ENCODE measurements at places on chromosomes 11 and 22.
A peak's percentile ranks its signal among the peaks of the same experiment; 100 is the strongest.

DNA sequence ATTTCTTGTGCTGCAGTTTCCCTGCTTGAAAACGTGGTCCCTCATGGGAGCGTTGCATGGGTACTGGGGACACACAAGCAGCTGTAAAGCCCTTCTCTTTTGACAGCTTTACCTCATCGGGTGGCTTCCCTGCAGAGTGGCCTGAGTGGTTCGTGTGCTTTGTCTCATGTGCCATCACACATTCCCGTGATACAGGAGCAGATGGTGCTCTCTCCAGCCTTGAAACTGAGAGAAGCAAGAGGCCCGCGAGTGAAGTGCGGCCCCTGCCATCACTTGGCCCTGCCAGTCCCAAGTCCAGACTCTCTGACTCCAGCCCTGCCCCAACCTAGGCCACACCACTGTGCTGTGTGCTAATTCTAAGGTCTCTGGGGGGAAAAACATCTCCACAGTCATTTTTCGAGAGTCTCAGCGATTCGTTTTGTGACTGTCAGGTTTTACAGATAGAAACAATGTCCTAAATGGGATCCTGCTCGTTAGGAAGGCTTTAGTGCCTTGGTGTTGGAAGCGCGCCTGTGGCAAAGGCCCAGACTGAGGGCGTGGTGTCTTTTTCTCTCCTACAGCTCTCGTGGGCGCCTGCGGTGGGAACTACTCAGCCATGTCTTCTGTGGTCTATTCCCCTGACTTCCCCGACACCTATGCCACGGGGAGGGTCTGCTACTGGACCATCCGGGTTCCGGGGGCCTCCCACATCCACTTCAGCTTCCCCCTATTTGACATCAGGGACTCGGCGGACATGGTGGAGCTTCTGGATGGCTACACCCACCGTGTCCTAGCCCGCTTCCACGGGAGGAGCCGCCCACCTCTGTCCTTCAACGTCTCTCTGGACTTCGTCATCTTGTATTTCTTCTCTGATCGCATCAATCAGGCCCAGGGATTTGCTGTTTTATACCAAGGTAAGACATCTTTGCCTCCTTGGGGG lies 64.2 kb downstream of the KREMEN1 start:
- DNase-seq: no peak

DNA sequence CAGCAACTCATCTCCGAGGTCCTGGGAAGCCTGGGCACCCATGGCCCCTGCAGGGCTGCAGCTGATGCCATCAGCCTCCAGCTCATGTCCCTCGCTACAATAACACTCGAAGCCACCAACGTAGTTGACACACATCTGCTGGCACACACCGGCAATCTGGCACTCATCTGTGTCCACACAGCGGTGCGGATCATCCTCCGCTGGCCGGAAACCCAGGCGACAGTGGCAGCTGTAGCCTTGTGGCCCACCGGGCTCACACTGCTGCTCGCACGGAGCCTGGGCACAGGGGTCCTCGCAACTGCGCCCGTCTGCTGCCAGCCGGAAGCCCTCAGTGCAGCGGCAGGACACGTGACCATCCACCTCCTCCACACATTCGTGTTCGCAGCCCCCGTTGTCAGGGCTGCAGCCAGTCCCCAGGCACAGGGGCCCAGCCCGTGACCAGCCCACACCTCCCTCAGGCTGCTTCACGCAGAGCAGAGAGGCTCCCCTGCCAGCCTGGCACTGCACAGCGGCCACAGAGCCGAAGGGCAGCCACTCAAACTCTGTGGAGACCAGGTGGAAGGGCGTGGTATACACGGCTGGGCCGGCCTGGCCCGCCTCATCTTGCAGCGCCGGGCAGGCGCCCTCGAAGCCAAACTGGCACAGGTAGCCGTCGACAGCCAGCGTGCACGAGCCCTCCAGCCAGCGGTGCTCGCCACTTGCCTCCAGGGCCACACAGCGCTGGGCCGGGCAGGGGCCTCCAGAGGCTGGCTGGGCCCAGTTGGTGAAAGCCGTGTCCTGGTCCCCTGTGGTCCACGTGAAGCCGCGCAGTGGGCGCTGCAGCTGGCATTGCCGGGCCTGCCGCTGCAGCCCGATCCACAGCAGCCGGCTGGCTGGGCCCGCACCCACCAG lies 678 bp downstream of the CD248 start:
- no peak for DNase-seq

GRCh38 chr11:69657911-69658625 lies 17.1 kb downstream of the LTO1 start:
- DNase-seq: no peak

DNA sequence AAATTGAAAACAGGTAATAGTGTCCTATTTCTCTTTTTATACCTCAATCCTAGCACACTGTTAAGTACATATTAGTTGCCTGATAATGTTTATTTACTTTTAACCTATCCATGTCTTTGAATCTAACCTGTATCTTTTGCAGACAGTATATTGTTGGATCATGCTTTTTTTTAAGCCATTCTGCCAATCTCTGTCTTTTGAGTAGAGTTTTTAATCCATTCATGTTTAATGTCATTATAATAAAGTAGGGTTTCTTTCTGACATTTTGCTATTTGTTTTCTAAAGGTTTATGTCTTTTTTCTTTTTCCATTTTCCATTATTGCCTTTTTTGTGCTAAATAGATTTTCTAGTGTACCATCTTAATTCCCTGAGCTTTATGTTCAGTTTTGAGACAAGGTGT lies 23.8 kb upstream of the DEPDC7 start:
- no peak for DNase-seq

DNA sequence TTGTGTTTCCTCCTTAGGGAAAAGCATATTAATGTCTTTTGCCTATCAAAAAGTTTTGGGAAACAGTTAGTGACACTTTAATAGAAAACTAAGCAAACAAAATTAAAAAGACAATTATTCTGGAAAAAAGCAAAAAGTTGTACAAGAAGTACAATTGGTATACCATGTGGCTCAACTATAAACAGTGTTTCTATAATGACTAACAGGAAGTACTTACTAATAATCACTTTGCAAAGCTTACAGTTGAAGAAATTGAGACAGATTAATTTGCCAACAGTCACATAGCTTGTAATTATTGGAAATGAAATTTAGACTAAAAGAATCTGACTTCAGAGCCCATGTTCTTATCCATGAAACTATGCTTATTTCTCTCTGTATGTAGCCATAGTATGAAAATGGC lies 24.7 kb downstream of the PPME1 start:
- no peak for DNase-seq

GRCh38 chr11:8015753-8016239 lies 28.7 kb downstream of the EIF3F start:
- no peak for DNase-seq

DNA sequence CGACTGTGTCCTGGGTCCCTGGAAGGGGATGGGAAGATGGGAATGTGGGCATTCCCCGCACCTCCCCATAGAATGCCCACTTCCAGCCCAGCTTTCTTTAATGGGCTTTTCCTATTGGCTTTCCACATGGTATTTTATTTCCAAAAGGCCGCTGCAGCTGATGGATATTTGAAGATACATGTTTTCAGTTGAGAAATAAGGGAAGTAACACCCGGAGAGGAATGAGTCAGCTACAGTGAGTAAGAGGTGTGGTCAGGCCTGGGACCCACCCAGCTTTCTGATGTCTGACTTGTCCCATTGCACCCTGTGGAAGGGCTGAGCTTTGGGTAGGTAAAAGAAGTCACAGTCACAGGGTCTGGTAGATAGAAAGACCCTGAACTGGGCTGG lies 476.9 kb downstream of the MIAT start:
- peak; percentile 71 for DNase-seq

DNA sequence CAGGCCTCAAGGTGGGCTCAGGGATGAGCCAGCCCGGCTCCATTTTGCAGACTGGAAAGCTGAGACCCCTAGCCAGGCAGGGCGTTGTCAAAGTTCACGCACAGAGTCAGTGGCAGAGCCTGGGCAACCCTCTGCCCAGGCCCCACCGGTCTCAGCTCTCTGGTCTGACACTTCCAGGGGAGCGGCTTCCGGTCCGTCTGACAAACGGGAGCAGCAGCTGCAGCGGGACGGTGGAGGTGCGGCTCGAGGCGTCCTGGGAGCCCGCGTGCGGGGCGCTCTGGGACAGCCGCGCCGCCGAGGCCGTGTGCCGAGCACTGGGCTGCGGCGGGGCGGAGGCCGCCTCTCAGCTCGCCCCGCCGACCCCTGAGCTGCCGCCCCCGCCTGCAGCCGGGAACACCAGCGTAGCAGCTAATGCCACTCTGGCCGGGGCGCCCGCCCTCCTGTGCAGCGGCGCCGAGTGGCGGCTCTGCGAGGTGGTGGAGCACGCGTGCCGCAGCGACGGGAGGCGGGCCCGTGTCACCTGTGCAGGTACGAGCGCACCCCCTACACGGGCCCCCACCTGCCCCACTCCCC lies 36.0 kb downstream of the CD6 start:
- no peak for DNase-seq

- DNase-seq: no peak
Observed at GRCh38 chr11:134438542-134439537, 26.8 kb upstream of the B3GAT1 start.
